Stromal cell of bone marrow (primary cell): ENCODE measurements at places on chromosomes 2 and 18.

GRCh38 chr18:25459814-25460213, 107.8 kb upstream of the ZNF521 start:
- DNase-seq, result no peak

- DNase-seq, result no peak
These were observed 110.3 kb downstream of the RNF152 start for GRCh38 chr18:61782545-61782944.

DNA sequence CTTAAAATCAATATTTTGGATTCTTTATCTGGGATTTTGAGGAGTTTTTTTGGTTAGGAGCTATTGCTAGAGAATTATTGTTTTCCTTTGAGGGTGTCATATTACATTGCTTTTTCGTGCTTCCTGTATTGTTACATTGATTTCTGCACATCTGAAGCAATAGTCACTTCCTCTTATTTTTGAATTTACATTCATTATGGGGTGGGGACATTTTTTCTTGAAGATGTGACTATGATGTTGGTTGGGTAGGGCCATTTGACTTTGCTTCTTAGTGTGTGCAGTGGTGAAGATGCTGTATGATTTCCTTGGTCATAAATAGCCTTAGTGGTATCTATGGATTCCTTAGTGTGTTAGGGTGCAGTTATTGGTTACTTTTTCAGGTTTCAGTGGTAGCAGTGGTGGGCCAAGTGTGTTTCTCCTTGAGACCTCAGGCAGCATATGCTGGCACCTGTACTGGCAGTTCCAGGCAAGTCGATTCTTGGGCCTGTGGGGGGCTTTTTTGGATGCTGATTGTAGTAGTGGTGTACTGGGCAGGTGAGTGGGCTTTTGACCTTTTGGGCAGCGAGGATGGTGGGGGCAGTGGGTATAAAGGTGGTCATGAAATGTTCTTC, 61.8 kb downstream of the ARHGAP25 start:
- no peak for DNase-seq

GRCh38 chr2:214069254-214069653, 341.6 kb upstream of the VWC2L start:
- DNase-seq, result peak; percentile 96

- DNase-seq, result no peak
These were observed 124.1 kb upstream of the SLC38A11 start for GRCh38 chr2:165079432-165079831.

- DNase-seq, result no peak
These were observed 217.5 kb downstream of the GPD2 start for GRCh38 chr2:156653675-156654074.

DNA sequence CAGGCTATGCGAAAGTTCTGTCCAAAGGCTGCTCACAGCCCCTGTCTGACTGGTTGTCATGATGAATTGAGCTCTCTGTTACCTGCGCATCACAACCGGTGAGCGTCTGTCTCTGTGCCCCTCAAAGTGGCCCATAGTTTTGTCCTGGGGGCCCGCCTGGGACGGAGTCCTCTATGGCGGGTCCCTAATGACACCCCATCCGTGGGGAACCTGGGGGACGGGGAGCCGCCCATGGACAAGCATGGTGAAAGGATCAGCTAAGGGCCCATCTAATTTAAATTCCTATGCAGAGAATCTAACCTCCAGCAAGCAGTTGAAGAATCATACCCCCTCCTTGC, 473 bp downstream of the ELMOD3 start:
- DNase-seq, result no peak

- DNase-seq, result no peak
These were observed 87.2 kb downstream of the CTAGE1 start for GRCh38 chr18:22330508-22330907.

- no peak for DNase-seq
These were observed 79.1 kb downstream of the AP1S3 start for GRCh38 chr2:223758131-223758840.

DNA sequence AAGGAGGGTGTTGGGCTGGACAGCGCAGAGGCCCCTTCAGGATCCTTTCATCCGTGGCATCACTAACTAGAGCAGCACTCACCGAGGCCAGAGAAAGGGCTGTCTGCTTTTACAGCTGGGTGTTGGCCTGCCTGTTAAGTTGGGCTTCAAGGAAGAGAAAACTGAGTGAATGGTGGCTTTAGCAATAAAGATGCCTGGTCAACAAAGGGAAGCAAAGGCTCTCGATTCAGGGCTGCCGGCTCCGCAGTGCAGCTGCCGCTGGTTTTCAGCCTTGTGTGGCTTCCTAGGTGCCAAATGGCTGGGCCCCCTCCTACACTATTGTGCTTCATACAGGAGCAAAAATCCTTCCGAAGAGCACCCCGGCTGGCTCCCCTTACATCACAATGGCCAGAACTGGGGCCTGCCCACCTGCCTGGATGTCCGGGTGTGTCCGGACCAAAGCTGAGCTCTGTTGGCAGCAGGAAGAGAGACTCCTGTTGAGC, 61.0 kb upstream of the GPR45 start:
- no peak for DNase-seq

DNA sequence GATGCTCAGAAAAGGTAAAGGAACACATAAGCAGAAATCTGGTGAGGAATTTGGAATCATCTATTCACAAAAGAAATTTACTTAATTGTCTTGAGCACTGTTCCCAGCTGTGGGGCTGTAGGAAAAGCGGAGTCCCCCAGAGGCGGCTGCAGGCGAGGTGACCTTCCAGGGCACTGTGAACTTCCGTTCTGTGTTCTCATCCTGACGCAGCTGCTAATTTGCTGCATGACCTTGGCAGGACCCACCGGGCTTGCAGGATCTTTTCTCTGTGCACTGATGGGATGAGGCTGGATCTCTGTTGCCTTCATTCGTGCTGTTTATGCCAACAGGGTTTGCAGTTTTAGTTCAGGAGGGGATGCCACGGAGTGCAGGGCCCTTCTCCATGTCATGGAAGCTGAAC, 301.9 kb upstream of the MYT1L start:
- no peak for DNase-seq

- DNase-seq, result no peak
These were observed 47.5 kb downstream of the NBEAL1 start for GRCh38 chr2:203062126-203062525.

GRCh38 chr2:140128909-140129308, 1348.7 kb upstream of the NXPH2 start:
- DNase-seq, result no peak

GRCh38 chr2:42232024-42232423, 62.9 kb downstream of the EML4 start:
- DNase-seq, result no peak

GRCh38 chr2:223979730-223980396, 22.6 kb downstream of the MRPL44 start:
- no peak for DNase-seq

DNA sequence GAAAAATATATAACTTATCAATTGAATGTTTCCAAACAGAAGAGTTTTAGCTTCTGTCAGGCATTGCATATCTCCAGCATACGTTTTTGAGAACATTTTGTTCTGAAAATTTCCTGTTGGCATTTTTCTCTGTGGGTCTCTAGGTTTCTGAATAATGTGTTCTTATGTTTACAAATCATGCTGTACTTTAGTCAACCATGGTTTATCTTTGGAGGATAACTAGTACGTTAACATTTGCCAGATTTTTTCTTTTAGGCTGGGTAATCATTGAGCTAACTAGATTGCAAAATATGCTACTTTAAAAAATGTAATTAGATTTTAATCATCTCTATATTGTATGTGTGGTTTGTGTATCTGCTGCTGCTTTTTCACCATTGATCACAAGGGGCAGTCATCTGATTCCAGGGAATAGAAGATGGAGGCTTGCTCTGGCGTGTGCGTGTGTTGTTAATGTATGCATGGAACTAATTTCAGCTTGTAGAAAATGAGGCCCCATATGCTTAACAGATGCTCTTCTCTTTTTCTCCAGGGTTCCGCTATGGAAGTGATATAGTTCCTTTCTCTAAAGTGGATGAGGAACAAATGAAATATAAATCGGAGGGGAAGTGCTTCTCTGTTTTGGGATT, 21.3 kb downstream of the XRCC5 start:
- no peak for DNase-seq

GRCh38 chr2:157216286-157216965, 41.1 kb upstream of the GALNT5 start:
- DNase-seq, result no peak

DNA sequence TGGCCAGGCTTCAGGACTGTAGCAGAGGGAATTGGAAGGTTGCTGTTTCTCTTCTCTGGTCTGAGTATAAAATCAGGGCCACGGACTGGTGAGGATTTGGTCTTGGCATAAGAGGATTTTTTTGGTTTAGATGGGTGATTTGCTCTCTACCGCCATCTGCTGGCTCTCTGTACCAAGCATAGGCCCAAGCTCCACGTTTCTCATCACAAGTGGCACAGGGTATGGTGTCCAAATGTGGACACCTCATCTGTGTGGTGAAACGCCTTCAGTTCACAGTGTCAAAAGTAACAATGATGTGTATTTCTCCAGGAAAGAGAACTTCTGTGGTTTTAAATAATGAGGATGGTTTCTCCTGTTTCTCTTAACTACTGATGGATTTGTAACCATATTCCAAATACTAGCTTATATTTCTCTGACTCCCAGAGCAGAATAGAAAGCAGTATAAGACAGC, 115.1 kb downstream of the EML6 start:
- peak; percentile 63 for DNase-seq

DNA sequence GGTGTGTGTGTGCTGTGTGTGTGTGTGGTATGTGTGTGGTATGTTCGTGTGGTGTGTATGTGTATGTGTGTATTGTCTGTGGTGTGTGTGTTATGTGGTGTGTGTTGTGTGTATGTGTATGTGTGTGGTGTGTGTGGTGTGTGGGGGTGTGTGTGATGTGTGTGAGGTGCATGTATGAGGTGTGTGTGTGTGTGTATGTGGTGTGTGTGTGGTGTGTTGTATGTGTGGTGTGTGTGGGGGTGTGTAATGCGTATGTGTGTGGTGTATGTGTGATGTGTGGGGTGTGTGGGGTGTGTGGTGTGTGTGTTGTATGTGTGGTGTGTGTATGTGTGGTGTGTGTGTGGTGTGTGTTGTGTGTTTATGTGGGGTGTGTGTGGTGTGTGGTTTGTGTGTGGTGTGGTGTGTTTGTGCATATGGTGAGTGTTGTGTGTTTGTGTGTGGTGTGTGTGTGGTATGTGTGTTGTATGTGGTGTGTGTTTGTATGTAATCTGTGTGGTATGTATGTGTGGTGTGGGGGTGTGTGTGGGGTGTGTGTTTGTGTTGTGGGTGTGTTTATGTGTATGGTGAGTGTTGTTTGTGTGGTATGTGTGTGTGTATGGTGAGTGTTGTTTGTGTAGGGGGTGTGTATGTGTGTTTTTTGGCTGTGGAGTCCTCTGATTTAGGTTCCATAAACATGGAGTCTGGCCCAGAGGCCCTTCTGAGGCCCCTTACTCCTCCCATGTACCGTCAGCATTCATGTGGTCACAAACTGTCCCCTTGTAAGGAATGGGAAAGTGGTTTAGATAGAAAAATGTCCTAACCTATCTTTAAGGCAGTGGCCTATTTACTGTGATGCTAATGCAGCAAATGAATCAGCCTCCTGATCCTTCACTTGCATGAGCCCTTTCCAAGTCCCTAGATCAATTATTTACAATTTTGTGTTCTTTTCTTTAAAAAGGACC, 116.0 kb downstream of the ALPK2 start:
- no peak for DNase-seq

GRCh38 chr2:68997401-68997800, 15.6 kb upstream of the ANTXR1 start:
- no peak for DNase-seq

DNA sequence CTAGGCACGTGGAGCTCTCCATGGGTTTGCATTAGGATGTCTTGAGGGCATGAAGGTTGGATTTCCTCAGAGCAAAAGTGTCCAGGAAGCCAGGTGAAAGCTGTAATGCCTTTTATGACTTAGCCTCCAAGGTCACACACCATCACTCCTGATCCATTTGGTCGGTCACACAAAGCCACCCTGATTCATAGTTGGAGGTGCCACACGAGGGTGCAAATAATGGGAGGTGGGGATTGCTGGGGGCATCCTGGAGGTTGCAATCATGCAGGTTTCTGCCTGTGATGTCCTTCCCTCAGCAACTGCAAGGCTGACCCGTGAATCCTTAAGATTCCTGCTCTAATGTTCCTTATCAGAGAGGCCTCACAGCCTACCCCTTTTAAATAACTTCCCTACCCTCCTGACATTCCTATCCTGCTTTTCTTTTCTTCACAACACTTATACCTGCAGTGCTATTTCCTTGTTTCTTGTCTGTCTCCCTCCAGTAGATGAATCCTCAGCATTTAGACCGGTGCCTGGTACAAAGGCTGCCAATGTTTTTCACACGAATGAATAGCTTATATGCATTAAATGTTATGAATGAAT, 97.1 kb downstream of the LIPG start:
- no peak for DNase-seq

- DNase-seq, result peak; percentile 42
These were observed 499 bp downstream of the COBLL1 start for GRCh38 chr2:164840930-164841718.
